ENCODE measurements at places on chromosomes 12 and 14.

- DNase-seq, result no peak
Measured at GRCh38 chr12:124498275-124499189, 68.9 kb downstream of the NCOR2 start.

- no peak for DNase-seq
Measured at GRCh38 chr14:32438517-32438916, 109.4 kb downstream of the AKAP6 start.

- no peak for DNase-seq
Measured at GRCh38 chr14:92800525-92800924, 6.4 kb downstream of the GOLGA5 start.

DNA sequence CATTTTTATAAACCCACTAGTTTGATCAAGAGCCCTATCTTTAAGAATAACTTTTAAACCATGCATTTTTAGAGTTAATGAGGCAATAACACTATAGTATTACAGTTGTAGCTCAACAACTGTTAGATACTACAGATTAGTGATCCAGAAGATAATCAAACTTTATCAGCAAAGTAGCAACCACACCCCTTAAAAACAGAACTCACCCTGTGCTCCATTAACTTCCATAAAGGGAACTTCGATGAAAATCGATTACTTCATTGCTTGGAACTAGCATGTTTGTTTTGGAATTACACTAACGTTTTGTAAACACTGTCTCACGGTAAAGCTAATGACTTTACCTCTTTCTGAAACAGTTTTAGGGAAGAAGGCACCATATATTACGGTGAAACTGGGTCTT lies 1.4 kb downstream of the SGPP1 start:
- no peak for DNase-seq

DNA sequence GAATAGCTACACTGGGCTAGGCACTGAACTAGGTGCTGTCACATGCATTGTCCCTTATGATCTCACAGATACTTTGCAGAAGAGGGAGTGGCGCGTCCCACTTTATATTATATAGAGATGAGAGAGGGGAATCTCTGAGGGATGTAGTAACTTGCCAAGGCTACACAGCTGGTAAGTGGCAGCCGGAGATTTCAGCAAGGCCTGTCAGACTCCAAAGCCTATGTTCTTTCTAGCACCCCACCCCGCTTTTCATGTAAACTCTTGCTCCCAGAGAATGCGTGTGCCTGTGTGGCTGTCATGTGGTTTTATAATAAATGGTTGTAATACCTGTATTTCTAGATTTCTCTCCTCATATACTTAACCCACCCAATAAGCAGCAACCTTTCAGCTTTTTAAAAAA lies 39.1 kb downstream of the WDR20 start:
- no peak for DNase-seq

All from NCI-H1092 treated with DMSO at 0.1 percent for 48 hours (cell line).